ENCODE measurements at places on chromosomes 7 and 10. TPM values are rescaled to one million over a fixed set of nuclear protein-coding genes. Genes with fewer than 3 reads are reported as not detected.

- no peak for DNase-seq
Measured at GRCh38 chr7:15620491-15621185, 58.8 kb upstream of the AGMO start.

FKBP9 gene
- 45.3 TPM for total RNA-seq

GRCh38 chr10:96794836-96795733 lies 37.0 kb upstream of the LCOR start:
- DNase-seq = no peak

- no peak for DNase-seq
Measured at GRCh38 chr10:82953331-82953730, 1078.3 kb downstream of the NRG3 start.

FZD1 gene
- 2.6 TPM for total RNA-seq

DNA sequence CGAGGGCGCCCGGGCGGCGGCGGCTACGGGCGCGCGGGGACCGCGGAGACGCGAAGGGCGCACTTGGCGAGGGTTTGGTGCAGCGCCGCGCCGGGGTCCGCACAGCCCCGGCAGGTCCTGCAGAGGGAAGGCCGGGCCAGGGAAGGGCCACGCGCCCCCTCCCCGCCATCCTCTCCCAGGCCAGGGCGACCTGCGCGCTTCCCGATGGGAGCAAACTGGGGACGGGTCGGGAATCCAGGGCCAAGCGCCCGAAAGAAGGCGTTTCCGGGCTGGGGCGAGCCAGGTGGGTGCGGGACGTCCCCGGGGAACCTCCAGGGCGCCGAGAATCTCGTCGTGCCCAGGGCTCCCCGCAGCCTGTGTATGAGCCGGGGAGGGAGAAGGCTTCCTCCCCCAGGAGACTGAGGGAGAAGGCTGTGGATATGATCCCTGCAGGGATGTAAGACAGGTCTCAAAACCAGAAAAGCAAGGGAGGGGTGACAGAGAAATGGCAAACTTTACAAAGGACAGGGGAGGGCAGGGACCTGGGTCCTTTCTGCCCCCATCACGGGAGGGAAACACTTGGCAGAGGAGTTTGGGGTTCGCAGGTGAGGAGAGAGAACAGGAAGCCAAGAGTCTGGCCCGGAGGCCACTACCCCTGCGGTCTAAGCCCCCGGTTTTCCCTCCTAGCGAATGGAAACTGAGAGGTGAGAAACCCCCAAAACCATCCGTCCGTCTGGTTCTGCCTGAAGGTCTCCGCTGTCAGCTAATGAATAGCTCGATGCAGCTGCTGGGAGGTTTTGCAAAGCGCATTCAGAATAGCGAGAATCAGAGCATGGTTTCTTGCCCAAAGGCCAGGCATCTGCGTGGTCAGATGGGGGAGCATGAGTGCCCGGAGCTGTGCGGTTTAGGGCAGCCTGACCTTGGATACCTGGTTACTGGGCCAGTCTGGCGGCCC lies 674 bp downstream of the AMZ1 start:
- no peak for DNase-seq

NRBF2 gene
- total RNA-seq = 21.2 TPM

GRCh38 chr10:121818599-121818998 lies 109.2 kb downstream of the ATE1 start:
- no peak for DNase-seq

DNA sequence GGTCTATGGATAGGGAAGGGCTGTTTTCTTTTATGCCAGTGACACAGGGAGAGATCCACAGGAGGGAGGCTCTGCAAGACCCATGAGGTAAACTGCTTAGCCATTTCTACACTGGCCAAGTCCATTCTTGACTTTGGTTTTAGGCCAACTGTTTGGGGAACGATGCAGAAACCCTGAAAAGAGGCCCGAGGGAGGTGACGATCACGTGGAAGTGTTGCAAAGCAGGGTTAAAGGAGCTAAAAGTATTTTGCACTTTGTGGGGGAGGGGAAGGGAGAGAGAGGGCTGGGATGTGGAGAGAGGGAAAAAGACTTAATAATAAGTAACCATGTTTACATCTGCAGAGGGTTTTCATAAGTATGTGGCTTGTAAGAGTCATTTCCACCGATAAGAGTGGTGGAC lies 239.7 kb downstream of the EMX2 start:
- no peak for DNase-seq

- DNase-seq = no peak
Measured at GRCh38 chr7:2880874-2881533, 36.9 kb upstream of the GNA12 start.

PNLIPRP3 gene
- not detected for total RNA-seq

SLC35G1 gene
- 3.3 TPM for total RNA-seq

GRCh38 chr7:38276096-38276877 lies 2.9 kb upstream of the TARP start:
- DNase-seq = no peak

- DNase-seq = peak; percentile 32
Measured at GRCh38 chr10:131751827-131752775, 148.7 kb upstream of the PPP2R2D start.

DNA sequence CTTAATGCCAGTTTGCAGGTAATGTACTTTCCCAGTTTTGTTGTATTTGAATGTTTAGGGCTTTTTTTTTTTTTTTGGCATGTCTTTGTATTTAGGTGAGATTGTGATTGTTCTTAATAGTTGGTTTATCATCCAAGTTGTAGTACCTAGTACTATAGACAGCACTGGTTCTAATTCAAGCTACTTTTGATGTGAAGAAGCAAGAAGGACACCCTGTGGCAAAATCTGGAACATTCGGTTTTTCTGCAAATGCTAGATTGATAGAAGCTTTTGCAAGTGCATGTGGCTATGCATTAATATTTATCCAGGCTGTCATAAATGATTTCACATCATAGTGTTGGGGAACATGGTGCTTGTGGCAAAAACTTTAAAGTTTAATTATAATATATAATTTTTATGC lies 248.9 kb downstream of the FOXP2 start:
- DNase-seq = no peak

DNA sequence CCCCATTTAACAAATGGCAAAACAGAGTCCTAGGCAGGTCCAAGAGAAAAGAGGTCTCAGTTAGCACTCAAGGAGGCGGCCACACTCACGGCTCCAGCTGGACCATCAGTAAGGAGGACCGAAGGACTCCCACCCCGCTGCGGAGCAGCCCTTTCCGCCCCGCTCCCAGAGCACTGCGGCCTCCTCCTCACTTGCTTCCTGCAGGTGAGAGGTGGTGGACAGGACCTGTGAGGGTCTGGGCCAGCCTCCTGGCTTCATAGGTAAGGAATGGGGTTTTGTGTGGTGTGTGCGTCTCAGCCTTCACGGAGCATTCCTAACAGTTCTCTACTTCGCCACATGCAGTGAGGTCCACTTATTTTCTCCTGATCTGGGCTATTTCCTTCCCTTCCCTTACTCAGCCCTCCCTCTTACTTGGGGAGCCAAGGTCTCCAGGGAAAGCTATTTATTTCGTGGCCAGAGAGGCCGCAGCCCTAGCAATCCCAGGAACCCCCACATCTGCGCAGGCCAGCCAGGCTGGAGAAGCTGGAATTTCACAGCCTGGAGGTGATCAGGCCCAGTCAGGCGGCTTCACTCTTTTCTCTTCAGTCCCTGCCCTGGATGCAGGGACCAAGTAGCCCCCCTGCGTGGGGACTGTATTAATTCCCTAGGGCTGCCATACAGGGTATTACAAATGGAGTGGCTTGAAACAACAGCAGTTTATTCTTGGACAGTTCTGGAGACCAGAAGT lies 45.9 kb downstream of the ZNF783 start:
- DNase-seq = no peak

GRCh38 chr7:54664235-54665228 lies 94.5 kb downstream of the SEC61G start:
- DNase-seq = peak; percentile 54

- DNase-seq = no peak
Measured at GRCh38 chr7:107446531-107446930, 23.3 kb upstream of the GPR22 start.

- DNase-seq = no peak
Measured at GRCh38 chr7:27113991-27114769, 11.7 kb upstream of the HOXA2 start.

PDE6C gene
- not detected for total RNA-seq

GRCh38 chr10:31381766-31382316 lies 62.8 kb downstream of the ZEB1 start:
- DNase-seq = no peak

DNA sequence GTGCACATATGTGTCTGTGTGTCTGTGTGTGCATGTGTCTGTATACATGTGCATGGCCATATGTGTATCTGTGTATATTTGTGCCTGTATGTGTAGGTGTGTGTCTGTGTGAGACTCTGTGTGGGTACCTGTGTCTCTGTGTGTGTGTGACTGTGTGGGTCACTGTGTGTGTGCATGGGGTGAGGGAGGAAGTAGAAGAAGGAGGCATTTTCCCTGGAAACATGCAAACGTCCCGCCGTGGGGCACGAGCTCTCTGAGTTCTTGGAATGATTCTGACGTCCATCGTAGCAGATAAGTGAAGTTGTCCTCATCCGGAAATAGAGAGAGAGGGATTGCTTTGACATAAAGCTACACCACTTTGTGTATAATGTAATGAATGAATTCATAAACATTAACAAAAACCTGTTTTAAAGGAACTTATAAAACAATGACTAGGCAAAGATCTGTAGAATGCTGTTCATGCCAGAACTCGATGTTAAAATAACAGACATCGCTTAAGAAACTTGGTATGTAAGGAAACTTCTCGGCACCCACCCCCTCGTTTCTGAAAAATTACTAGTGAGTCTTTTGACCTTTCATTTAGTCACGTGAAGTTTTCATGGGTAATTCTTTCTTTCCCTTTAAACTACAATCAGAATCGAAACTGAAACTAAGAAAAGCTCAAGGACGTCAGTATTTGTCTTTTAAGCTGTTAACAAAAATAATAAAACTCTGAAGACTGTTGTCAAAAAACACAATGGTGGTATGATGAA lies 43.6 kb upstream of the KLF6 start:
- no peak for DNase-seq

SLC26A3 gene
- total RNA-seq = not detected

AKR1C3 gene
- total RNA-seq = 169 TPM

DNA sequence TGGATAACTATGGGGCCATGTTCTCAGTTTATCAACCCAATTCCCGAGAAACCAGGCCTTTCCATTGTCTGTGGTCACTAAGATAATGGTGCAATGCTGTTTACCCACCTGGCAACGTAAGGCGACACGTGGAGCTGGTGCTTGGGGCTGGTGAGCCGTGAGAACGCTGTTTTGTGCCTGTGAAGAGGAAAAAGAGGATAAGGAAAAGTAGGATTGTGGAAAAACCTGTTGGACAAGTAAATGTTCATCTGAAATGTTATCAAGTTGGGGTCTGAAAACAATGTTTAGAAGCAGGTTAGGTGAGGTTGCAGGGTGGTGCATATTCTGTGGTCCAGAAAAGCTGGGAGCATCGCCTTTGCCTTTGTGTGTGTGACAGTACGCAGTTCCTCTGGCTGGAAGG lies 88.5 kb downstream of the PPP1R17 start:
- DNase-seq = no peak

DNA sequence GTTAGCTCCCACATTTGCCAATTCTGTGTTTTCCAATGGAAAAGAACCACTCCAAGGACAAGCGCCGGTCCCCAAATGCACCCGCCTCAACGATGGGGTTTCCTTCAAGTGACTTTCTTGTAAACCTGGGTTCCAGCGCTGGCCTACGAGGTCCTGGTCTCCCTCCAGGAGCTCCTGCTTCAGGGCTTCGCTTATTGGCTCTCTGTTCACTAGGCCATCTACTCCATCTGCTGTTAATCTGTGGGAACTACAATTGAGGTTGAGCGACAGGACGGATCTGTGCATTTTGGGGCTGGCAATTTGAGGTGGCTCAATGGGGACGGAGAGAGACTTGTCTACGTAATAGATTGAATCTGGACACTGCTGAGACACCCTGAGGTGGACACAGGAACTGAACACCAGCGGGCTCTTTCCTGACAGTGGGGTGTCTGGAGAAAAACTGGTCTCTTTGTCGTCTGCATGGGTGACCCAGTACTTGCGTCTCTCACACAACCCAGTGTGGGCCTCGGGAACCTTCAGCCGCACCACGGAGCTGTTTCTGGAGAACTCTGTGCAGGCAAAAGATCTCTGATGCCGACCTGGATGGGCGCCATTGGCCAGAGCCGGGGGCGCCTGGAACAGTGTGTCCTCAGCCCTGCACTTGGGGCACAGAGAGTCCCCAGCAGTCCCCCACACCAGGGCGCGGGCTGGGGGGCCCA lies 115.9 kb upstream of the ADAM12 start:
- no peak for DNase-seq

IRF5 gene
- total RNA-seq = 4.6 TPM

DNA sequence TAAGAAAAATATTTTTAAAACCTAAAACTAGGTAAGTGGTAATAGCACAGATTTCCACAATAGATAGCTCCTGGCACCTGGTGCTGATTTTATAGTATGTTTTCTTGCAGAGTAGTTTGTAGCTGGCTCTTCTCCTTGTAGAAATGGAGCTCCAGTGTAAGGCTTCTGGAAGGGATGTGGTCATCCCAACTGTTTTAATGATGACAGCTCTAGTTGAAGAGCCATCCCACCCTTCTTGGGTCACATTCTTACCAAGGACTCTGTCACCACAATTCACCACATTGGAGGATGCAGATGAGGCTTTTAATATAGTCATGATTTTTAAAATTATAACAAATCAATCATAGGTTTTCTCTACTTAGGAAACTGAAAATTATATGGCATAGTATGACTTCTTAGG lies 31.0 kb downstream of the TES start:
- no peak for DNase-seq

DNA sequence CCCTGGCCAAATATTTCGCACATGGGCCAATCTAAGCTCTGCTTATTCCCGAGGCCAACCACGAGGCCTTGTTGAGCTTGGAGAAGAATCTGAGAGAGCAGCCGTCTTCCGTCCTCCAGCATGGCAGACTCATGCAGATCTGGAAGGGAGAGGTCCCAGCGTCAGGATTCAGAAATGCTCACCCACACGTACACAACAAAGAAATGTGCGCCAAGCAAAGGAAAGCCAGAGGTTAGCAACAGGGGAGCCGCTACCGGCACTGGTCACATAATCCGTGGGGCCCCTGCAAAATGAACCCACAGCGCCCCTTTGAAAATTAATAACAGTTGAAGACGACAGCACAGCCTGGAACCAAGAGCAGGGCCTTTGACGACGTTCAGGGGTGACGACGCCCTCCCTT lies 25.4 kb upstream of the PRKAG2 start:
- DNase-seq = no peak

CCDC186 gene
- total RNA-seq = 7.7 TPM

TRIL gene
- total RNA-seq = 0.25 TPM

PRSS2 gene
- not detected for total RNA-seq

CCL24 gene
- 1.1 TPM for total RNA-seq

- DNase-seq = no peak
Measured at GRCh38 chr7:89027781-89028180, 232.2 kb upstream of the TEX47 start.

- no peak for DNase-seq
Measured at GRCh38 chr7:120996333-120996987, 7.9 kb downstream of the CPED1 start.

DNA sequence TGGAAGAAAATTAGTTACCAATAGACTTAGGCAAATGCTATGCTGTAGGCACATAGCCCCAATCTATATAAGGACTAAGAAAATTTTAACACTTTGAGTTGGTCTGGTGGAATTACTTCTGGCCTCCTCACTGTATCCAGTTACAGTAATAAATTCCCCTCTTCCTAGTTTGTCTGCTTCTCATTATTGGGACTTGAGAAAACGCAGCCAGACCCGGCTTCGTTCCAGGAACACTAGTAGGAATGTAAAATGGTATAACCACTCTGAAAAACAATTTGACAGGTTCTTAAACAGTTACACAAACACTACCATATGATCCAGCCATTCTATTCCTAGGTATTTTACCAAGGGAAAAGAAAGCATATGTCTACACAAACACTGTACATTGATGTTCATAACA lies 150.2 kb downstream of the VPS50 start:
- no peak for DNase-seq

SPDYE16 gene
- total RNA-seq = not detected

WIPF3 gene
- 0.64 TPM for total RNA-seq

Measured in right lobe of liver (tissue), 6 donors.